ENCODE measurements at places on chromosomes 7 and 10. TPM values are rescaled to one million over a fixed set of nuclear protein-coding genes. Genes with fewer than 3 reads are reported as not detected.
A peak's percentile ranks its signal among the peaks of the same experiment; 100 is the strongest.

DNA sequence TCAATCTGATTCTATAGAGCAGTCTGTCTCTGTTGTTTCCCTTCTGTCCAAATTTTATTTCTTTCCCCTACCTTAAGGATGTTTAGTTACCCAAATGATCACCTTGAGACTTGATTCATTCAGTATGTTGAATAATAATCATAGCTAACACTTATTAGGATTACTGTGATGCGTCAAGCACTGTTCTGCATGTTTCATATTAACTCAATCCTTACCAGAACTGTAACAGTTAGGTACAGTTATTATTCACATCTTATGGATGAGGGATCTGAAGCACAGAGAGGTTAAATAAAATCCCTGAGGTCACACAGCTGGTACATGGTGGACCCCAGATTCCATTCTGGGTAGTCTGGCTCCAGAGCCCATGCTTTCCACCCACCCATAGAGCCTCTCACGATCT lies 97.9 kb upstream of the SAMD8 start:
- DNase-seq, result no peak

GRCh38 chr7:155358066-155358947 lies 60.6 kb downstream of the INSIG1 start:
- no peak for DNase-seq

GRCh38 chr7:50962962-50963374 lies 180.3 kb upstream of the GRB10 start:
- peak; percentile 76 for DNase-seq

The ITIH5 gene
- 8.5 TPM for total RNA-seq

DNA sequence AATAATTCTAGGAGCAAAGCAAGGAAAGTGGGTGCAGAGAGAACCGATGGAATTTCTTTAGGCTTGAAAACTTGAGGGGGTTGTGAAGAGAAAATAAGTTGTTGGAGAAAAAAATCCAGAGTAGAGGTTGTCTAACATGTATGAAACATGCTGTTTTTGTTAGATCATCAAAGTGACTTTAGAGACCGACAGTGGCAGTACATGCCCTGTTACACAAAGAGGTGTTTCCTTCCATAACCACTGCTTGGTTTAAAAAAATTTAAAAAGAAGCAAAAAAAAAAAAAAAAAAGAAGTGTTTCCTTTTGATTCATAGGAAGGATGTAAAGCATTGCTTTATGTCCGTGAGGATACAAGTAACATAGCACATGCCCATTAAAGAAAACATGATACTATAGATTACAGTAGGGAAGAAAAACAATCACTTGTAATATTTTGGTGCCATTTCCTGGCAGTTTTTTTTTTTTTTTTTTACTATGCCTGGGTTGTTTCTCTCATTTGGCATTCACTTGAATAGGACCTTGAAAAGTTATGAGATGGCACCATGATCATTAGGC lies 6.1 kb downstream of the ENTPD1 start:
- no peak for DNase-seq

DNA sequence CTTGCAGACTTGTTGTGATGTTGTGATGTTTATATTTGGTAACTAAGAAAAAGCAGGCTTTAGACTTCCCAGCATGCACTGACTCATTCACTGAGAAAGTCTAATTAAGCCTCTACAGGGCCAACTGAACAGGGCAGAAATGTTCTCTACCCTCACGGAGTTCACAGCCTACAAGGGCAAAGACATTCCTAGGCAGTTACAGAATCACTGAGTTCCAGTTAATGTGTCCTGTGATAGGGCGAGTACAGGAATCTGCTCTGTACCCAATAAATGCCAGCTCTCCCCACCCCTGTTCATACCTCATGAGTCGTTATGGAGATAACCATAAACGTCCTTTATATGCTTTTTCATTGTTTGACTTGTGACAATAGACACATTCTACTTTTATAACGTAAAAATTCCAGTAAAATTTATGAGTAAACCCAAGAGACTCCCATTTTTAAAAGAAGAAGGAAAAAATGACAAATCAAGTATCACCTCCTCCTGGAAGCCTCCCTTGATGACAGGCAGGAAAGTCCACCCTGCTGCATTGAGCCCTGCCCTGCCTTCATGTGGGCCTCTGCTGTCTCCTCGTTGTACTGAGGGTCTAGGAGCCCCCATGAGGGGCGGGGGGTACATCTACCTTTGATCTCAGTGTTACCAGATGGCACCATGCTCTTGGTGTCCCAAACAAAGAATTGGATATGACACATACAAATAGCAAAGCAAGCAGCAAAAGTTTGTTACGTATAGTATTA lies 14.3 kb downstream of the MUC12 start:
- no peak for DNase-seq

The RARRES2 gene
- total RNA-seq, result 18.7 TPM

DNA sequence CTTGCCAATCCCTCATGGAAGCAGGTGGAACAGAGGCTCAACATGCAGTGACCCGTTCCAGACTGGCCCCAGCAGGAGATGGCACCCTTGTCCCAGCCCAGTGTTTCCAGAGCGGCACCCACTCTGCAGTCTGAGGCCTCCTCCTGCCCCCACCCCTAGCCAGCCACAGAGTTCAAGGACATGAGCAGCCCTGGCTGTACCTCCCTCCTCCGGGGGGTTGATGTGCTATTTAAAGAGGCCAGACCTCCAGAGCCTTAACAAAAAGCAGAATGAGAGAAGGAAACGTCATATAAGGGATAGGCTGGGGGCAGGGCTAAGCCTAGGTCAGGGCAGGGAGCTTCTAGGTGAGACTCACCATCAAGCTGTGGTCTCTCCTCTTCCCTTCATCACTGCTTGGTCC lies 115.7 kb upstream of the NANOS1 start:
- peak; percentile 45 for DNase-seq

DNA sequence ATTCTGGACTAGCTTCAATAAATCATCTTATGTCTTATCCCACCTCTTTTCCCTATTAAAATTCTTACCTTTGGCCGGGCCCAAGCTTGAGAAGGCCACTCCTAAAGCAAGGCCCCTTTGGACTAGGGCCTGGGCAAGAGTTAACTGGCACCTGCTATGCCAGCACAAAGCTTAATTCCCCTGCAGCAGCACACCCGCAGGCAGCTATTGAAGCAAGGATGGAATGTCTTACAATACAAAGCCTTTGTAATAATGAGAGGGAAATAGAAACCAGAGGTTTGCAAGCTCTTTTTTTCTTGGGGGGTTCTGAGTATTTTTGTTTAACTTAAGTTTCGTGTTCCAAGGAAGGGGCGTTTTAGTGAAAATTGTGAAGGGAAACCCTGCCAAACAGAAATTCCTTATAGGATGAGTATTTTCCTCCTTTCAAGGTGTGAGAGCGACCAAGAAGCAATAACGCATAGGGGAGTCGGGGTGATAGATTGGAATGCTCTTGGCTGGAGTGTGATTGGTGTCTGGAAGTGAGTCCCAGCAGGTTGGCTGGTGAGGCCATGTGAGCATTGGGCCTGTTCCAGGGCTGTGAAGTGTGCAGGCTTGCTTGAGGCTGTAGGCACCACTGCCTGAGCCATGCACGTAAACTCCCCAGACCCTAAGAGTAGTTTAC lies 148.5 kb downstream of the KIAA1217 start:
- peak; percentile 47 for DNase-seq

The KLF14 gene
- 0.07 TPM for total RNA-seq

The CALCR gene
- total RNA-seq, result not detected

DNA sequence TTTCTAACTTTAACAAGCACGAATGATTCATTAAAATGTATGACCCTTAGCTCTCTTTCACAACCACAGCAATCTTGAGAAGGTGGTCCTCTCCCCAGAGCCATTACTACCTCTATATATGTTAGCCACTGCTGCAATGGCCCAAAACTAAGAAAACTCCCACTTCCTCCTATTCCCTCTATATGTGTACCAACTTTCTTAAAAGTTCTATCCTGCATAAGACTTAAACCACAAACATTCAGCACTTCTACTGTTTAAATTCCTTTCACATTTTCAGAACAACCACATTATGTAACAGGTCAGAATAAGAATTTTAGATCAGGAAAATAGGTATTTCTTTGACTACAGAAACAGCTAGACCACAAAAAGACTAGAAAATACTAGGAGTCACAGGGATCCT lies 36.2 kb downstream of the WASL start:
- no peak for DNase-seq

DNA sequence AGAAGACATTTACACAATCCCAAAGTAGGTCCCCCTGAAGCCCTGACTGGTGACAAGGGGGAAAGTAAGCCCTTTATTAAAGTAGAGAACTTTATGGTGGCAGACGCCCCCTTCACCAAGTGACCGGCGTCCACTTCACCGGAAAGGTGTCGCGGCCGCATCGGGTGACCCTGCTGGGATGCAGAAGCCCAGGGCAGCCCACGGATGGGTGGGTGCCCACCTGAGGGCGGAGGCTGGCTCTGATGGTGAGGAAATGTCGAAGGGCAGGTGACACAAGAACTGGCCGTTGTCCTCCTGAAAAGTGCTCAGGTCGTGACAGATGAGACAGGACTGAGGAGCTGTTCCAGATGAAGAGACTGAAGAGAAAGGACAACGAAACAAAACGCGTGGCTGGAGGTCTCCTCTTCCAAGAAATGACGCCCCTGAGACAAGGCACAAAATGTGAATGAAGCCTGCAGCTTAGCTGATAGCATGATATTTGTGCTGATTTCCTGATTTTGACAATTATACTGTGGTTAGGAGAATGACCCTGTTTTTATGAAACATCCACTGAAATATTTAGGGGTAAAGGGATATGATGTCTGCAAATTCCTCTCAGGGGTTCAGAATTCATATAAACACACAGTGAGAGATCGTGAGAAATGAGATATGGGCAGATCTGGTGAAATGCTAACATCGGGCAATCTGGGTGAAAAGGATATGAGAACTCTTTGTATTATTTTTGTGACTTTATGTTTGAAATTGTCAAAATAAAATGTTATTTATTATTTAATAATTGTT lies 123.9 kb downstream of the PRKAG2 start:
- DNase-seq, result no peak

DNA sequence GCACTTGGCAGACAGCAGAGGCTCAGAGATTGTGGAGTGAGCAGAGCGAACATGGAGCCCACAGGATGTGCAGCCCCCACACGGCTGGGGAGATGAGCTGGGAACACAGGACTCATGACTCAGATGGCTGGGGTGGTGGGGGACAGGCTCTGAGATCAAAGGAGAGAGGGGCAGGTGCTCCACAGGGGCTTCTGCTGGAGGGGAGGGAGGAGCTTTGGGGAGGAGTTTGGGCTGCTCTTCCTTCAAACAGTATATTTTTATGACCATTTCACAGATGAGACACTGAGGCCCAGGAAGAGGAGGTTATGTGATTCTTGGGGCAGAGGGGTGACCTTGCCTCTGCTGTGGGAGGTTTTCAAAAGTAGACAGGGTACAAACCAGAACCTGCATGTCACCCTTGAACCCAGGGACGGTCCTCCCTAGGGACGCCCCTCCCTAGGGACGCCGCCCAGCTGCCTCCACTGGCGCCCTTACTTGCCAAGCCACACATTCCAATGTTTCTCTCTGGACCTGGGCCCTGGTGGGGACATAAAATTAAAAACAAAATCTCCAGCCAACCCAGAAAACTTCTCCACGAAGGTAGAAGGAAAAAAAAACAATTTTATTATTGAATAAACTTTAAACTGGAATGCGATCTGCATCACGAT lies 981 bp upstream of the CRYGN start:
- no peak for DNase-seq

The CLCN1 gene
- not detected for total RNA-seq

- peak; percentile 49 for DNase-seq
Measured at GRCh38 chr10:76626386-76626785, 1011.2 kb downstream of the KCNMA1 start.

- no peak for DNase-seq
Measured at GRCh38 chr10:42304341-42304740, 334.0 kb downstream of the ZNF33B start.

- no peak for DNase-seq
Measured at GRCh38 chr7:158133515-158134271, 453.9 kb downstream of the PTPRN2 start.

GRCh38 chr10:114334301-114334700 lies 70.0 kb downstream of the AFAP1L2 start:
- no peak for DNase-seq

- DNase-seq, result no peak
Measured at GRCh38 chr7:44867073-44867995, 18.0 kb downstream of the PURB start.

DNA sequence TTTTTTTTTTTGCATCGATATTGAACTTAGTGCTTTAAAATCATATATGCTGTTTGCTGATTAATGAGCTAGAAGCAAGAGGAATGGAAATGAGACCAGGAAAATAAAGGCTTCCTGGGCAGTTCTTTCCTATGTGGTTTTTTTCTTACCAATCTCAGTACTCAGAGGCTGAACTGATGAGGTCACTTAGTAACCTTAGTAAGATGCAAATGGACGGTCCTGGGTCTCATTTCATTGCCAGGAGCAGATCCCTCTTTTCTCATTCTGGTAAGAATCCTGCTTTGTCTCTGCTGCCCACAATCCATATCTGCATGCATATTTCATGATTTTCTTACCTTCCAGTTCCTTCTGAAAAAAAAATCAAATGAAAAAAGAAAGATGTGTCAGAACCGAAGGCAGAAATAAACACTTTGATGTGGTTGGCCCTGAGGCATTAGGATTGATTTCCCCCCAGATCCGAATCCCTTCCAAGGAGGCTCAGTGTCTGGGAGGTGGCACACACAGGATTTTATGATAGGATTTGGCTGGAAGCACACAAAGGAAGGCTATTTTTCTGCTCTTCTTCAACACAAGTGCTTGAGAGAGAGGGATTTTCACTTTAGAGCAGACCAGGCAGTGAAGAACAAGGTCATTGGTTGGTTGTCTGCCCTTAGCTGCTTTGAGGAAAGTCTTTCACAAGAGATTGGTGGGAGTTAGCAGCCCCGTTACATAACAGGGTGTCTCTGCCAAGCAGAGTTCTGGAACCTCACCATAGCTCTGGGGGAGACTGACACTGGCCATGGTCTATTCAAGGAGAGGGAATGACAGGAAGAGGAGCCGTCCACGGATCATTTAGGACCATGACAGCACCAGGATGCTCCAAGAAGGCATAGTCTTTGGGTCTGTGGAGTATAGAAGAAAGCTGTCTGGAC lies 150.0 kb downstream of the CAMK1D start:
- DNase-seq, result no peak

The AKR1D1 gene
- not detected for total RNA-seq

GRCh38 chr7:94656925-94657731 lies 1.2 kb upstream of the SGCE start:
- no peak for DNase-seq

The DPP6 gene
- not detected for total RNA-seq

- DNase-seq, result no peak
Measured at GRCh38 chr7:123494193-123494796, 40.1 kb downstream of the IQUB start.

DNA sequence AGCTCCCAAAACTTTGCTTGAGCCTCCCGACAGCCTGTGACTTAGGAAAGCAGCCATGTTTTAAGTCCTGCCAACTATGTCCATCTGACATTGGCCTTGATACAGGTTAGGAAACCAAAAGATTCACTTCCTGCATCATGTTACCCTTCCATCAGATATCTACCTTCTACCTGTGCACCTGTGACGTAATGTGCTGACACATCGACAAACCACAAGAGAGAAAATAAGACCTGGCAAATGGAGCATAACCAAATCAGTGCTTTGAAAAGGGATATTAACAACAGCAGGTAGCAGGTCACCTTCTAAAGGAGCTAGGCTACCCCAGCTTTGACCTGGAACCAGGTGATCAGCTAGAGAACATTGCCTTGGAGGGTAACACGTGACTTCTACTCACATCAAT lies 14.8 kb upstream of the PRR15 start:
- no peak for DNase-seq

All from left ventricle myocardium superior (tissue), 1 donor.